ENCODE measurements at places on chromosomes 12 and 14.

- DNase-seq: no peak
Measured at GRCh38 chr12:10601860-10602259, 11.5 kb downstream of the MAGOHB start.

GRCh38 chr12:51976376-51977160 lies 25.1 kb downstream of the ACVR1B start:
- DNase-seq: no peak

- DNase-seq: no peak
Measured at GRCh38 chr14:92552066-92552465, 38.5 kb downstream of the RIN3 start.

GRCh38 chr12:89236237-89236636 lies 116.1 kb downstream of the DUSP6 start:
- DNase-seq: no peak

DNA sequence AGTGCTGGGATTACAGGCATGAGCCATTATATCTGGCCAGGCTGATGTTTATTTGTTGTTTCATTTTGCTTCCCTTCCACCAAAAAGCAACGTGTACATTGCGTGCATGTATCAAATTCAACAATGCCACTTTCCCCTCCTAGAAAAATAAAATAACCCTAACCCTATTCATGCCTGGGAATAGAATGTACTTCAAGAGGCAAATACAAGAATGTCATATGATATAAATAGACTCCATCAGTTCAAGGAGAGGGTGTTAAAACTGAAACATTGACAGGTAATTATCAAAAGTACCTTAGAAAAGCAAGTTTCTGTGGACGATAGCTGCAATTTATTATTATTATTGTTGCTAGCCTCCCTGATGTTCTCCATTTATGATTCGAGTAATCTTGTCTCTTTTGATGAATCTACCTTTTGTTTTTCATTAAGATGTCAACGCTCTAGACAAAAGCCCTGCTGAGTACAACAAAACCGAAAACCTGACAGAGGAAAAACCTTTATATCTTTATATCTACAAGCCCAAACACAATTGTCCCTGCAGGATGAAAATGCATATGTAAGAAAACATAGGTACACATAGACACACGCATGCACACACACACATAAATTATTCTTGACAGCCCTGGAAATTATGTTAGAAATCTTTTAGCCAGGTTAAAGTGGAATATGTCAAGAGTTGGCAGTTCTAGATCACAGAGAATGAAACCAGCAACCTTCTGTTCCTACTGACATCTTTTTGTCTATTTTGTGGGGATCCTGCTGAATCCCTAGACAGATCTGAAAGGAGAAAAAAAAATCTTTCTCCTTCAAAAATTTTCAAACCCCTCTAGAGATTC lies 98.9 kb downstream of the BTG1 start:
- no peak for DNase-seq

DNA sequence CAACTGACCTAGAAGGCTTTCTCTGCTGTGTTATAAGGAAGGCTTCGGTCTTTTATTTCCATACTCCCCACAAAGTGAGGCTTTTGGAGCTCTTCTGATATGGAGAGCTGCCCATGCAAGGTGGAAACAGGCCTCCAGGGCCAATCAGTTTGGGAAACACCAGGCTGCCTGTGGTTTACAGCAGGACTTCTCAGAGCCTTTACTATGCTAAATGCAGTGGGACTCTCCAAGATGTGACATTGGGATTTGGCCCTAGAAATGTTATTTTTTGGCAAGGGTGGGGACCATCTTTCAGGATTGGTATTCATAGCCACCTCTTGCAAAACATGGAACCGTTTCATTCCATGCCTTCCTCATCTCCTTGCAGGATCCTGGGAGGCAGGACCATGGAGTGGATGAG lies 3.7 kb downstream of the ACACB start:
- DNase-seq: no peak

Measured in SW 1271 (cell line).